ENCODE measurements at places on chromosomes 11 and 22. TPM values are rescaled to one million over a fixed set of nuclear protein-coding genes. Genes with fewer than 3 reads are reported as not detected.
A peak's percentile ranks its signal among the peaks of the same experiment; 100 is the strongest.

GRCh38 chr11:106105986-106106385 is 28.5 kb downstream of the AASDHPPT start:
- H3K27ac ChIP-seq = no peak overlapping the region
- H3K4me3 ChIP-seq = no peak overlapping the region
- no peaks in the 10 kb centered on the region for H3K36me3 ChIP-seq
- DNase-seq = no peak
- no peaks in the 10 kb centered on the region for H3K4me1 ChIP-seq

GRCh38 chr11:44571871-44572270 is 6.4 kb downstream of the CD82 start:
- no peak overlapping the region for H3K27ac ChIP-seq
- peak; percentile 51 for DNase-seq
- peaks cover 33% of the 10 kb centered on the region for H3K36me3 ChIP-seq
- H3K4me1 ChIP-seq = peaks cover 100% of the 10 kb centered on the region
- no peaks in the 10 kb centered on the region for H3K27me3 ChIP-seq

DNA sequence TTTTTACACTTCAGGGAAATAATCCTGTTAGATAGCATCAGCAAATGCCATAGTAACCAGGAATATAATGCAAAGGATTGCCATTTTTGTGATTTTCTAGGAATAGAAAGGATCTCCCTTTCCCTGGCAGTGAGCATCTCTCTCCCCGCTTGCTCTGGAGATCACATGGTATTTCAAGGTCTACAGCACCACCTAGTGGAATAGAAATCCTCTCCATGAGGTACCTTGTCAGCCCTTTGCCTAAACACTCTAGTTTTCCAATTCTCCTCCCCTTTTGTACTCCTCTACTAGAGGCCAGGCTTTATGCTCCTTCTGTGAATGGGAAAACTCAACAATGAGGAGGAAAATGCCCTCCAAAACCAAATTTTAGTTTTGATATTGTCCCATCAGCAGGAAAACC is 78.4 kb downstream of the XRRA1 start:
- no peak for DNase-seq
- no peak overlapping the region for H3K27ac ChIP-seq
- peaks cover 48% of the 10 kb centered on the region for H3K36me3 ChIP-seq
- no peaks in the 10 kb centered on the region for H3K27me3 ChIP-seq
- H3K4me3 ChIP-seq = no peak overlapping the region

DNA sequence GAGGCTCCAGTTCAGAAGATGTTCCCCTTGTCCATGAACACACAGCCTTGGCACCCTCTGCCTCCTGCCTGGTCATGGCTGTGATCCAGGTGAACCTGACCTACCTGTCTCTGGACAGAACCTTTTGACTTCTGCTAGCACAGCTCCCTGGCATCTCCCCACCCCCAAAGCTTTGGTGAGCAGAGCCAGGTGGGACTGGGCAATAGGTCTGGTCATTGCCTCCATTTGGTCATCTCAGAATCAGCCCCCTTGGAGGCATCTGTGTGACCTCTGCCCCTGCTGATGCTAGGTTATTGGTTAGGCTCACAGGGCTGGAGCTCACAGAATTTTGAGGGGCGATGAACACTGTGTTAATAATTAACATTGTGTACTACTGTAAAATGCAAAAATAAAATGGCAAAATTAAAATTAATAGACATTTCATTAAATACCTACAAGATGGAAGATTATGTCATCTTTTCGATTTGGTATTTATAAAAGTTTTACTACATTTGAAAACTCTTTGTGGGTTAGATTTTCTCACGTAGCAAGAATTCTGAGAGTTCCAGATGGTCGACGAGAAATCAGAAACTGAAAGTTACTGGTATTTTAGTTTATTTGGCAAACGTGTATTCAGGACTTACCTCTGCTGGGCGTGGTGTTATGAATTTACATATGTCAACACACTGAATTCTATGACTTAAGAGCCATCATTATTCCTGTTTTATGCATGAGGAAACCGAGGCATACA is 8.3 kb upstream of the KIAA0930 start:
- no peak for DNase-seq
- H3K36me3 ChIP-seq = no peaks in the 10 kb centered on the region
- H3K4me1 ChIP-seq = peaks cover 5% of the 10 kb centered on the region
- H3K4me3 ChIP-seq = no peak overlapping the region

DNA sequence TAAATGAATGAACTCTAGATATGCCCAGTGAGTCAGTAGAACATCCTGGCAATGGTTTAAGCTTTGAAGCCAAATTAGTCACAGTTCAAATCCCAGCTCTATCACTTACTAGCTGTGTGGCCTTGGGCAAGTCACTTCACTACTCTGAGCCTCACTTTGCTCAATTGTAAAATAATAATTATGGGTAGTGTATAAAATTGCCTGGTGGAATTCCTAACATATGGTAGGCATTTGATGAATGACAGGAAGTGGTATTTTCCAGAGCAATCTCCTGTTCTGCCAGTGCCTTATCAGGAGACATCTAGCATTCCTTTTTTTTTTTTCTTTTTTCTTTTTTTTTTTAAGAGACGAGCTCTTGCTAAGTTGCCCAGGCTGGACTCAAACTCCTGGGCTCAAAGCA is 13.0 kb downstream of the SCN4B start:
- DNase-seq = no peak
- H3K27ac ChIP-seq = no peak overlapping the region
- no peak overlapping the region for H3K4me3 ChIP-seq
- peaks cover 54% of the 10 kb centered on the region for H3K27me3 ChIP-seq

GRCh38 chr22:21026783-21027692 is 5.3 kb downstream of the SLC7A4 start:
- H3K27ac ChIP-seq = no peak overlapping the region
- no peak for DNase-seq
- peaks cover 21% of the 10 kb centered on the region for H3K27me3 ChIP-seq
- peaks cover under 1% of the 10 kb centered on the region for H3K4me1 ChIP-seq
- H3K4me3 ChIP-seq = no peak overlapping the region

Gene MUC2
- not detected for total RNA-seq

DNA sequence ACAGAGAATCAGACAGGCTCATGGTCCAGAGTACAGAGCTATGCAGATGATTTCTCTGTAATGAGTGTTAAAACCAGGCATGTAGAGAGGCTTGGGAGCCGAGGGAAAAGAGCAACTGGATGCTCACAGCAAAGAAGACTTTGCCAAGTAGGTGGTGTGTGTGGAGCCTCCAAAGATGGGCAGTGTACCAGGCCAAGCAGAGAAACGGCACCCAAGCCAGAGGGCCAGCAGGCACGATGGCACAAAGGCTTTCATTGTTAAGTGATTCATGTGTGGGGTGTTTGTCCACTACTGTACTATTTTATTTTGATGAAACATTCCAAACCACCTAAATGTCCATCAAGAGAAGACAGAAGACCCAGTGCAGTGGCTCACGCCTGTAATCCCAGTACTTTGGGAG is 11.1 kb downstream of the RANGAP1 start:
- H3K27me3 ChIP-seq = no peaks in the 10 kb centered on the region
- H3K36me3 ChIP-seq = peaks cover 100% of the 10 kb centered on the region
- no peak overlapping the region for H3K27ac ChIP-seq
- no peaks in the 10 kb centered on the region for H3K4me1 ChIP-seq

- H3K27me3 ChIP-seq = no peaks in the 10 kb centered on the region
- no peak overlapping the region for H3K4me3 ChIP-seq
- H3K27ac ChIP-seq = peak overlapping the region; percentile 70
- DNase-seq = no peak
- H3K36me3 ChIP-seq = no peaks in the 10 kb centered on the region
Measured at GRCh38 chr22:47291565-47292495, 529.4 kb downstream of the TBC1D22A start.

DNA sequence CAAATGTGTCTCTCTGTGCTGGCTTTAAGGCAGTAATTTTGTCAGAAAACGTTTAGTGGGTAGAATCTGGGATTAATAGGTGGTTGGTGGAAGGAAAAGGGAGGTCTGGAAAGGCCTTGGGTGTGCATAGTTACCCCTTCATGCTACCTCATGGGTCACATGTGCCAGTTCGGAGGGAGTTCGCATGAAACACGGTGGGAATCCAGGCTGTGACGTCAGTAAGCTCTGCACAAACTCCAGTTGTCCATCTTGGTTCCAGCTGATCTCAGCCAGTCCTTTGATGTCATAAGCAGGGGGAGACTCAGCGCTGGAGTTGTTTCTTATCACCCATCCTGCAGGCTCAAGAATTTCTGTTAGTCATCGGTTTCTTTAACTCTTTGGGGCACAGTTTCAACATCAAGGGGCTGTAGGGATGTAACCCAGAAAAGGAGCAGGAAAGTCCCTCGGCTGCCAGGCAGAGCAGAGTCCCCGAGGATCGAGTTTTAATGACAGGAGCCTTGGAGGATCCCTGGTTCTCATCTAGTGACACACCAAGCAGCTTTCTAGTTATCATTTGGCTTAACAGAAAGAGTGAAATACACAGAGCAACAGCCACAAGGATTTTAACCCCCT is 28.9 kb downstream of the MOV10L1 start:
- H3K27me3 ChIP-seq = no peaks in the 10 kb centered on the region
- no peak overlapping the region for H3K27ac ChIP-seq
- no peaks in the 10 kb centered on the region for H3K36me3 ChIP-seq
- H3K4me1 ChIP-seq = no peaks in the 10 kb centered on the region

DNA sequence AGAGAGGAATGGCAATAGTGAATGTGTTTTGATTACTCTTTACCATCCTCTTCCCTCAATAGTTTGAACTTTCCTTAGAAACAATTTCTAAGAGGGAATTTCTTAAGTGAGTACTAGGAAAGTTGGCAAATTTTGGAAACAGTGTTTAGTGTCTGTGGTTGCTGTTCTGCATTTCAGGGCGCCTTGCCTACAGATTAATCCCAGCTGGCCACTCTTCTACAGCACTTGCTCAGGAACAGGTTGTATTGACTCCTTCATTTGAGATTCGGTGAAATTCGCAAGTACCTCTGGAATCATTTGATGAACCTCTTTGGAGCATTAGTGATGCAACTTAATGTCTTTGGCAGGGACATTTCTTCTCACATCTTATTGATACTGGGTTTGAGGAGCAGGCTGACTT is 28.3 kb downstream of the JAM3 start:
- H3K4me3 ChIP-seq = no peak overlapping the region
- H3K36me3 ChIP-seq = no peaks in the 10 kb centered on the region
- no peaks in the 10 kb centered on the region for H3K27me3 ChIP-seq
- no peak overlapping the region for H3K27ac ChIP-seq
- H3K4me1 ChIP-seq = no peaks in the 10 kb centered on the region

- H3K4me3 ChIP-seq = no peak overlapping the region
- H3K27me3 ChIP-seq = no peaks in the 10 kb centered on the region
- no peak for DNase-seq
Measured at GRCh38 chr11:123509737-123510578, 79.9 kb downstream of the GRAMD1B start.

Gene YPEL4
- total RNA-seq = 2.2 TPM

DNA sequence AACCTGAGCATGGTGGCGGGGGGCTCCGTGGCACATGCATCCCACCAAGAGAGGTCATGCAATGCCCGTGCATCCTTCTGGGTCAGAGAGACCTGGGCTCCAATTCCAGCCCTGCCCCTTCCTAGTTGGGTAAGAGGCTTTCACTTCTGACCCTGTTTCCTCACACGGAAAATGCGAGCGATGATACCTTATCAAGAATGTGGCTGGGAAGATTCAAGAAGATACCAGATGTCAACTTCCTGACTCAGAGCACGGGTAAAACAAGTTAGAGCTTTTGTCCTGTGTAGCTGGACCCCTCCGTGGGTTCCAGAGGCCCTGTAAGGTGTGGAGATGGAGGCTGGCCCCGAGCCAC is 8.7 kb upstream of the DGKZ start:
- H3K36me3 ChIP-seq = no peaks in the 10 kb centered on the region
- peaks cover 16% of the 10 kb centered on the region for H3K4me1 ChIP-seq
- H3K4me3 ChIP-seq = peak overlapping the region; percentile 11
- DNase-seq = no peak

DNA sequence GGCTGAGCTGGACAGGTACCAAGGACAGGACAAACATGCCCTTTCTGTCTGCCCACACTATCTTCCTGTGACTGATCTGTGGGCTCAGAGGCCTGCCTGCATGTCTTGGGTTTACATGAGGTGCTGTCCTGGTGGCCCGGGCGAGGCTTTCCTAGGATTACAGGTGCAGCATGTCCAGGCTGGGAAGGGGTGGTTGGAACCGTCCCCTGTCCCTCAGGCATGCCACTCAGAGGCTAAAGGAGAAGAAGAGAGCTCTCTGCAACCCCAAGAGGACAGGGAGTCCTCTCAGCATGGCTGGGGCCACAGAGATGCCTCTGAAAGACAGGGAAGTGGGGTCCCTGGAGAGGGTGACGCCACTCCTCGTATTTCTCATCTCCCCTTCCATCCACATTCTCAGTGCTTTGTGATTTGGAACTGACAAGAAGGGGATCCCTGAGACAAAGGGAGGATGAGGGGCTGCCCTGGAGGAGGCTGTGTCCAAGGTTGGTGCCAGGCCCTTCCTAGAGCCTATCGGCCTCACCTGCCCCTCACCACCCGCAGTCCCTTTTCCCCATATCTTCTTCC is 64.6 kb upstream of the LMO1 start:
- no peak overlapping the region for H3K27ac ChIP-seq
- no peaks in the 10 kb centered on the region for H3K36me3 ChIP-seq
- DNase-seq = peak; percentile 61
- peaks cover 18% of the 10 kb centered on the region for H3K4me1 ChIP-seq
- H3K4me3 ChIP-seq = no peak overlapping the region
- H3K27me3 ChIP-seq = no peaks in the 10 kb centered on the region

DNA sequence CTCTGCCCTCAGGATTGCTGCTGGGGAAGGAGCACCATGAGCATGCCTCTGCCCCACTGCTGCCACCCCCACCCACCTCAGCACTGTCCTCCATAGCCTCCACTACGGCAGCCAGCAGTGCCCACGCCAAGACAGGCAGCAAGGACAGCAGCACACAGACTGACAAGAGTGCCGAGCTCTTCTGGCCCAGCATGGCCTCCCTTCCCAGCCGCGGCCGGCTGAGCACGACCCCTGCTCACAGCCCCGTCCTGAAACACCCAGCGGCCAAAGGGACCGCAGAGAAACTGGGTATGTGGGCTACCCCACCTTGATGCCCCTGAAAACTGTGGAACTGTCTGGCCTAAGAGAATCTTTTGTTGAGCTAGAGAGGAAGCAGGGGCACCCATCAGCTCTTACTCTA is 101.0 kb downstream of the AMOTL1 start:
- no peak overlapping the region for H3K4me3 ChIP-seq
- no peak for DNase-seq
- H3K36me3 ChIP-seq = peaks cover 98% of the 10 kb centered on the region
- H3K27ac ChIP-seq = no peak overlapping the region
- H3K27me3 ChIP-seq = no peaks in the 10 kb centered on the region

GRCh38 chr11:133778161-133778560 is 67.2 kb downstream of the SPATA19 start:
- H3K4me3 ChIP-seq = no peak overlapping the region
- DNase-seq = no peak
- H3K4me1 ChIP-seq = no peaks in the 10 kb centered on the region
- no peaks in the 10 kb centered on the region for H3K27me3 ChIP-seq
- H3K27ac ChIP-seq = no peak overlapping the region

Gene CDC45
- total RNA-seq = 4.7 TPM

- H3K4me1 ChIP-seq = peaks cover 11% of the 10 kb centered on the region
- no peak overlapping the region for H3K27ac ChIP-seq
- DNase-seq = no peak
- H3K4me3 ChIP-seq = no peak overlapping the region
- peaks cover 64% of the 10 kb centered on the region for H3K27me3 ChIP-seq
- H3K36me3 ChIP-seq = no peaks in the 10 kb centered on the region
Measured at GRCh38 chr22:27804470-27805297, 3.1 kb upstream of the MN1 start.

- no peak for DNase-seq
- peaks cover 5% of the 10 kb centered on the region for H3K27me3 ChIP-seq
- no peak overlapping the region for H3K27ac ChIP-seq
- no peaks in the 10 kb centered on the region for H3K4me1 ChIP-seq
Measured at GRCh38 chr11:35631891-35632290, 13.6 kb downstream of the FJX1 start.

- H3K4me1 ChIP-seq = no peaks in the 10 kb centered on the region
- no peaks in the 10 kb centered on the region for H3K27me3 ChIP-seq
- no peak overlapping the region for H3K4me3 ChIP-seq
- no peak overlapping the region for H3K27ac ChIP-seq
- no peak for DNase-seq
- H3K36me3 ChIP-seq = no peaks in the 10 kb centered on the region
Measured at GRCh38 chr11:56799691-56800210, 51.3 kb upstream of the OR9G4 start.
